ENCODE measurements at places on chromosomes 5 and 9. TPM values are rescaled to one million over a fixed set of nuclear protein-coding genes. Genes with fewer than 3 reads are reported as not detected.

DRD1 gene
- total RNA-seq: 0.29 TPM

DNA sequence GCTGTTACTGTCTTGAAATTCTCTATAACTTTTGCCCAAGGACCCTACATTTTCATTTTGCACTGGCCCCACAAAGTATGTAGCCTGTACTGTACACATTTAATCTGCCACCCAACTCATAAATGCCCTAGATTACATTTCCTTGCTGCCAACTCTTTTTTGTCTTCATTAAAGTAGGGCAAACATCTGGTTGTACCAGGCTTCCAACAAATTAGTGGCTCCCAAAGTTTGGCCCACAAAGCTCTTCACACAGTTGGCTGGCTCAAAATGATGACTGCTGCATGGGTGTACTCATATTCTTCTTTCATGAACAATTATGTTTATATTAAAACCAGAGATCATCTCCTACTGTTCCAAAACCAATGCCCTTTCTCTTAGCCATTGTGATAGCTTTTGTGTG lies 45.3 kb downstream of the GNA14 start:
- no peak for DNase-seq

DNA sequence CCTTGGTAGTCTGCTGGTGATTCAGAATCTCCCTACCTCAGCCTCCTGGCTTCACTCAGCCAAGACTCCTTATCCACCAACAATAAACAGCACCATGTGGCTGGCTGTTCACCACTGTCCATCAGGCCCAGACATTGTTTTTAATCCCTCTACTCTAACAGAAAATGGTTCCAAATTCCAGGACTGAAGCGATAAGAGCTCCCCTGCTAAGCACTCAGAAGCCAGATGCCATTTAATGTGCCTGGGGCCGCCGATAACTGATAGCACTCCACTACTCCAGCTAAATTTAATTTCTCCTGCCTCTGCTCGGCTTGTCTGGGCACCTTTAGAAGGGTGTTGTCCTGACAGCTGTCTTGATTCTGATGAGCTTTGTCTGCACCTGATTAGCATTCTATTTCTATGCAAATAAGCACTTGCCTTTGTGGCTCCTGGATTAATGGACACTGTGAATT lies 47.1 kb downstream of the ZNF622 start:
- DNase-seq: no peak

DNA sequence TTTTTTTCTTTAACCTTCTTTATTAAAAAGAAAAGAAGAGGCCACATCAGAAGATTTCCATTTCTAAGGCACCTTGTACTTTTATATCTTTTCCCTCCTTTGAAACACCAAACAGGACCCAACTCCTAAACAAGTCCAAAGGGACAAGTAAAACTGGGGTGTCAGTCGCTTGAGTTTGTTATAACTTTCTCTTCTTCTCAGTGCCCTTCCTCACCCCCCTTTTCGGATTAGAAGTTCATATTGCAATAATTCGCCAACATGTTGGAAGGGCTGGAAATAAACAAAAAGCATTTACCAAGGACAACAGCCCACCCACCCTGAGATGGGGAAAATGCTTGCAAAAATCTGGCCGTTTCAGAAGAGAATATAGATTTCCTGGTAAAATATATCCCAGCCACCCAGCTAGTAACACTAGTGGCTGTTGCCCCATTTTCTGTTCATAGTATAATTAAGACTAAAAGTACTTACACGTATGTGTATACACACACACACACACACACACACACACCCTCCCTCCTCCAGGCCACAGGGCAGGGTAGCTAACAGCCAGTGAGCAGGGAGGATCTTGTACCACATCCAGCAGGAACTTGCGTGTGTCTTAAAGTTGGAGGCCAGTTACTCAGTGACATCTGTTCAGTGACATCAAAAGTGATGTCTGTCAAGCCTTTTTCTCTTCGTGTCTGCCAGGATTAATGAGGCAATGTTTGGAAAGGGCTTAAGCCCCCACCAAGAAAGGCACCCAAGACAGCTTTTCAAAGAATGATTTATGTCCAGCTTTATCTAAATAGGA lies 149.1 kb upstream of the KLF4 start:
- DNase-seq: peak; percentile 84

ADAMTS13 gene
- 1.8 TPM for total RNA-seq

DNA sequence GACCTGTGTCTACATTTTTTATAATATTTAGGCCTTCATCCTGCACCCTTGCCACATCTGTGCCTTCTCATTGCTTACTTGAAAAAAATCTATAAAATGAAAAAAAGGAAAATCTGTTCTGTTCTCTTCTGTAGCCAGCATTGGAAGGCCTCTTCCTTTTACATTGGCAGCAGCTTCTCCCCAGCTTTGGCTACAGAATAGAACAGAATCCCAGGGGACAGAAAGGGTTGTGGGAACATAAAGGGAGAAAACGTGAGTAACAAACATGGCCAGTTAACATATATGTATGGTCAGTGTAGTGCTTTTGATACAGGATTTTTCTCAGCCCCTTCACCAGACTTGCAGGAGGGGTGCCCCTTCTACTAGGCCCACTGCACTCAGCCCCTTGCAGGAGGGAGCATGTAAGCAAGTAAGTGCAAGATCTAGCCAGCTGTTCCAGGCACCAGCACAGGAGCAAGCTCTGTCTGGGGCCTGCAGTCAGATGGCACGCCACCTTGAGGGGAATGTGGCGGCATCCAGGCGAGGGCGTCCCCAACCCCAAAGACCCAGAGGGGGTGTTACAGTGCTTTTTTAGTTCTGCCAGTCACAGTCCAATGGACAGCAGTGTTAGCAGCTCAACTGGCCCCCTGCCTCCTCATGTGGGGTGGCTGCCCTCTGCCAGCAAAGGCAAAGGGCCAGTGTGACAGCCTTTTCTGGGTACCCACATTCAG lies 330.5 kb upstream of the ZNF462 start:
- DNase-seq: no peak

- no peak for DNase-seq
These were observed 69.7 kb upstream of the ABL1 start for GRCh38 chr9:130765137-130766020.

MYMK gene
- not detected for total RNA-seq

- no peak for DNase-seq
These were observed 118.5 kb upstream of the ERCC6L2 start for GRCh38 chr9:95756986-95757385.

APBB3 gene
- 12.5 TPM for total RNA-seq

- no peak for DNase-seq
These were observed 314.4 kb upstream of the MSX2 start for GRCh38 chr5:174409971-174410370.

GRCh38 chr5:34900652-34901051 lies 14.7 kb downstream of the RAD1 start:
- DNase-seq: no peak

DNA sequence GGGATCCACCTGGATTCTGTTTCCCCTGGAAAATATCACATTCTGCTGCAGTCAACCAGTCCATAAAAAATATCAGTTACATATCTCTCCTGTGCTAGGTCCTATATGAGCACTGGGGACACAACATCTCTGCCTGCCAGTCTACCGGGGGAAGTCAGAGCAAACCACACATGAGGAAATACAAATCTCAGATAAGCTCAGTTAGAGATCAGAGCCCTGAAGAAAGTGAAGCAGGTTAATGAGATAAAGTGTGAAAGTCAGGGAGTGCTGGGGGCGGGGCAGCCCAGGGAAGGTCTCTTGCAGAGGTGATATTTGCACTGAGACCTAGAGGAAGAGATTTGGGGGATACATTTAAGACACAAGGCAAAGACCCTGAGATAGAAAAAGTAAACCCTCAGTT lies 67.8 kb upstream of the SLC1A1 start:
- DNase-seq: no peak

ZFP2 gene
- total RNA-seq: 2.3 TPM

- no peak for DNase-seq
These were observed 1.6 kb downstream of the CFAP95 start for GRCh38 chr9:69822116-69822750.

DNA sequence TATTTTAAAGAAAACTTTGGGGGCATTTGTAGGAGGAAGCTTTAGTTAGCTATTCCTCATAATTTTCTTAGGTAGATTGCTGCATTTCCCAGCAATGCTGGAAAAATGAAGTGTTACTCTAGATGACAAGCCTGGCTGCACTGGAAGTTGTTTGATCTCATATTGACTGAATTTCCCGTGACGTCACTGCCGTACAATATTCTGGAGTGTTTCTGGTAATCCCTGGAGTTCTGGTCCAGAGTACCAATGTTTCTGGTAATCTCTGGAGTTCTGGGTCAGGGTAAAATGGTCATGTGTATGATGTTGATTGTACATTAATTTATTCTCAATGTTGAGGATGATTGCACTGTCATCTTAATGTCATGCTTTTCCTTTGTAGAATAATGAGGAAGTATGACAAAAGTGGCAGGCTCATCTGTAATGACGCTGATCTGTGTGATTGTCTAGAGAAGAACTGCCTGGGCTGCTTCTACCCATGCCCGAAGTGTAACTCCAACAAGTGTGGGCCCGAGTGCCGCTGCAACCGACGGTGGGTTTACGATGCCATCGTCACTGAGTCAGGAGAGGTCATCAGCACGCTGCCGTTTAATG lies 26.2 kb downstream of the ARL14EPL start:
- DNase-seq: no peak

GRCh38 chr9:90176901-90177300 lies 465.7 kb downstream of the DIRAS2 start:
- no peak for DNase-seq

DNA sequence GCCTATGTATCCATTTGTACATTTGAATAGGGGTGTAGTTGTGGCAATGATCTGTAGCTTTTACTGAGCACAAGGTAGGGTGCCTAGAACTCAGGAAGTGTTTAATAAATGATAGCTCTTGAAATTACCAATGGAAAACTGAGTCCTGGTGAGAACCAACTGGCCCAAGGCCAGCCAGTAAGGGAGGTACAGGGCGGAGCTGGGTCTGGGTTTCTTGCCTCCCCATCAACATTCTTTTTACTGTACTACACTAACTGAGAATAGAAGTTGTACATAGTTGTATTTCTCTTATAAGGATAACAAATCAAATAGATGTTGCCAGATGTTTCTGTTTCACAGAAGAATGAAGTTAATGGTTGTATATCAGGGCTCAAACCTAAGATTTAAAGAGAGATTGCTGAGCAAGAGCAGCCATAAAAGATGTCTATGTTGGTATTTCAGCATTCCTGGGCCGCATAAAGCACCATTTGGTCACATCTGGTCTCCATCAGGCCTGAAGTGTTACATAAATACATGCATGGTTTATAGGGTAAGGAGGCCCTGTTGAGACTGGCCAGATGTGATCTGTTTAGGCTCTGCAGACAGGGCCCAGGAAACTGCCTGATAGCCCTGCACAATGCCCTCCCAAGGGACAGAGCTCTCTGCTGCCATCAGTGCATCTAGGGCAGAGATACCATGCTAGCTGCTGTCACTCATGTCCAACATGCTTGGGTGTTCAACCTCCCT lies 210.5 kb downstream of the NXNL2 start:
- DNase-seq: no peak

GRCh38 chr9:130254747-130255630 lies 10.6 kb upstream of the HMCN2 start:
- DNase-seq: no peak

- no peak for DNase-seq
These were observed 208.6 kb upstream of the PAPPA start for GRCh38 chr9:115945009-115945431.

ACOT12 gene
- total RNA-seq: 0.14 TPM

- DNase-seq: no peak
These were observed 2.9 kb upstream of the NPDC1 start for GRCh38 chr9:137048655-137049543.

- peak; percentile 96 for DNase-seq
These were observed 24.8 kb upstream of the IER5L start for GRCh38 chr9:129202613-129203555.

DNA sequence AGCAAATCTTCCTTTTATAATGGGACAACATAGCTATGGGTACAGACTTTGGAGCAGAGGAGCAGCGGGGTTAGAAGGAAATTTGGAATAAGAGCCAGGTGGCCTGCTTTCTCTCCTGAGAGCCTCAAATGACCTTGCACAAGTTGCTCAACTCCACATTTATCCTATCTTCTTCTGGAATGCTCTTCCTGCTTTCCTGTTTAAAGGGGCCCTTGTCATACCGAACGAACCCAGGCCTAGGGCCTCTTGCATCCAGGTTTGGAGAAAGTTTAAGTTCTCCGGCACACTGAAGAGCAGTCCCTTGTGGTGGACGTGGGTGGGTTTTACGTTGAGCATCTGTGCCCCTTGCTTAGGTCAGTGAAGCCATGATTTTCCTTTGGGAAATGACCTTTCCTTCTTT lies 197.9 kb upstream of the NR3C1 start:
- no peak for DNase-seq

TSSK1B gene
- total RNA-seq: not detected

DNA sequence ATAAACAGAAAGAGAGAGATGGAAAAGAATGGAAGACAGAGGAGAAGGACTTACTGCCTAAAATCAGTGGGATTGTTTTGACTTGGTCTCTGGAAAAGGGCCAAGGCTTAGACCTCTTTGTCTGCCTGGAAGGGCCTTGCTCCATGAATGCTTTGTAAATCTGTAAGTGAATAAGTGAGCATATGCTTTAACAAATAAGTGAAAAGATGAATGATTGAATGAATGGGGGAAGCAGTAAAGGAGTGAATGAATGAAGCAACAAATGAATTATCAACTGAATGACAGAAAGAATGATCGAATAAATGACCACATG lies 5.5 kb downstream of the KCNIP1 start:
- DNase-seq: no peak

PLPP1 gene
- 274 TPM for total RNA-seq

GRCh38 chr5:122172207-122172606 lies 42.9 kb downstream of the ZNF474 start:
- no peak for DNase-seq

GRCh38 chr9:78118742-78119473 lies 87.3 kb upstream of the GNAQ start:
- no peak for DNase-seq

FOXD4L4 gene
- not detected for total RNA-seq

DNA sequence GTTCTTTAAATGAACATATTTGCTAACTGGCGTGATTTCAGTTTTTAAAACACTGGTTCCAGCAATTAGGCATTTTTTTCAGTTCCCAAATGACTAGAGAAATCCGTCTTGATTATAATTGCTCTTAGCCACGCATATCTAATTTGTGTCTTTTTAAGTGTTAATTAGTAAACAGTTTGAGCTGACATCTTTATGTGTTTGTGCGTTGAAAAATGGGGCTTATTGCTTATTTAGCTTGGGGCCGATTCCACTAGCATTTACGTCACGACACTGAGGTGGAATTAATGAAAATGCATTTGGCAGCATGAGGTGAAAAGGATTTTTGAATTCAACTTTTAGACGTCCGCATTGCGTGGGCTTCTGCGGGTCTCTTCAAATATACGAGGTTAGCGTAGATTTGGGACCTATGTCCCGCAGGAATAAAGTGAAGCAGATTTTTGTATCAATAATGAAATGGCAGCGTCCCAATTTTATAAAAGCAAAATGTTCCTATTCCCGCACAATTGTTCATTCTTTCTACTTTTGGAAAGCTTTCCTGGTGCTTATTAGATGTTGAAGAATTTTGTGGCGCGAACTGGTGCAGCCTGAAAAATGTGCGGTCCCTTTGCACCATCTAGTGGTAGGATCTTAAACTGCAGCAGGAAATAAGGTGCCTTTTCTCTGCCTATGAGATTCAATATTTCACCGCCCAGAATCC lies 122.7 kb upstream of the LMX1B start:
- DNase-seq: peak; percentile 53

LCN15 gene
- total RNA-seq: not detected

All from posterior vena cava (tissue), 2 donors.